ENCODE measurements at places on chromosomes 1 and 21. TPM values are rescaled to one million over a fixed set of nuclear protein-coding genes. Genes with fewer than 3 reads are reported as not detected.

The GLRX2 gene
- total RNA-seq: 25.5 TPM

The FCGR2B gene
- total RNA-seq: not detected

- DNase-seq: no peak
These were observed 685 bp upstream of the DDI2 start for GRCh38 chr1:15616373-15617172.

DNA sequence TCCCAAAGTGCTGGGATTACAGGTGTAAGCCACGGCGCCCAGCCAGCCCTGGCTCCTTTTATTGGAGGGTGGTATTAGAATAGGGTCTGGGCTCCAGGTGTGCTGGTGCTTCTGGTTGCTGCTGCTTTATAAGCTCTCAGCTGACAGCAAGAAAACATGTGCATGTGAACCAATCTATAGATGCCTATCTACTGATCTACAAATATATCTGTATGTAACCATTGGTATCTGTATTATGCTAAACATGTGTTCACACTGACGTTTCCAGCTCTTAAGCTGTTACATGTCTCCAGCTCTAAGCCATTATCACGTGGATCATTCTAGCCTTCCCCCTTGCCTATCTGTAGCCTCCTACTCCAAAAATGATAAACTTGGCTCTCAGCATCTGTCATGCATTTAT, 82.4 kb downstream of the ST6GALNAC3 start:
- DNase-seq: no peak

The LEPR gene
- 12.0 TPM for total RNA-seq

The TMEM269 gene
- total RNA-seq: not detected

- no peak for DNase-seq
These were observed 682.2 kb upstream of the ADGRL2 start for GRCh38 chr1:81118550-81118949.

DNA sequence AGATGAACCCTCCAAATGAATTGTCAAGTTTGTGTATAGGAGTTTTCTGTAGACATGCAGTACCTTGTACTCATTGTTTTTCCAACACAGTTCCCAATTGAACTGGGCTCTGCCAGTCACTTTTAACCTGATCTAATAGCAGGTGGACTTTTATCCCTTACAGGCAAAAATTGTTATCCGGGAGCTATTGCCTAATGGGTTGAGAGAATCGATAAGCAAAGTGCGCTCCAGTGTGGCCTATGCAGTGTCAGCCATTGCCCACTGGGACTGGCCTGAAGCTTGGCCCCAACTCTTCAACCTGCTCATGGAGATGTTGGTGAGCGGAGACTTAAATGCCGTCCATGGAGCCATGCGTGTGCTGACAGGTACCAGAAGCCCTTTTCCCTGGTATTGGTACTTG, 19.3 kb downstream of the IPO9 start:
- no peak for DNase-seq

GRCh38 chr1:59556802-59557548, 257.8 kb upstream of the HOOK1 start:
- no peak for DNase-seq

- DNase-seq: peak; percentile 41
These were observed 5.1 kb upstream of the LAMB3 start for GRCh38 chr1:209657140-209657879.

DNA sequence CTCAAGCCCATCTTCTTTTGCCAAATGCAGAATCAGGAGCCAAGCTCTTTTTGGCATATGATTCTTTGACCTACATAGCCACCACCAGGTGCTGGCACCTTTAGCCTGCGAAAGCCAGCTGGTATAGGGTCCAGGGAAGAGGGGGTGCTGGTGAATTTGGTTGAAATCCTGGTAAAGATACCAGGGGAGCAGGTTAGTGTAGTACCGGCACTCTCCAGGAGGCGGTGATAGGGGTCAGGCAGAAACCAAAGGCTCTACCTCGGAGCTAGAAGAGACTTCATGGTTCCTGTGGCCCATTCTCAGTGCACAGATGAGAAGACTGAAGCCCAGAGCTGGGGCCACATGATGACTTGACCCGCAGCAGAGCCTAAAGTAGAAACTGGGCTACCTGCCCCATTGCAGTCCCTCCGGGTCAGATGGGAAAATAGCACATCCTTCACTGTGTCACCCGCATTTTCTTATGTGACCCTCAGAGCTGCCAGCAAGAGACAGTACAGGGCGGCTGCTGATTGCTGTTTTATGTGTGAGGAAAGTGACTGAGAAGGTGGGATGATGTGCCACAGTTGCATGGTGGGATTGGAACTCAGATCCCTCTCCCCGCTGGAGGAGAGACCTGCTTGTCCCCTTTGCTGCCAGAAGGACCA, 36.0 kb upstream of the IL19 start:
- no peak for DNase-seq

GRCh38 chr1:161473348-161473747, 31.9 kb upstream of the FCGR2A start:
- peak; percentile 23 for DNase-seq

The ECM1 gene
- 4.8 TPM for total RNA-seq

- no peak for DNase-seq
These were observed 38.2 kb downstream of the ETS2 start for GRCh38 chr21:38843806-38844503.

DNA sequence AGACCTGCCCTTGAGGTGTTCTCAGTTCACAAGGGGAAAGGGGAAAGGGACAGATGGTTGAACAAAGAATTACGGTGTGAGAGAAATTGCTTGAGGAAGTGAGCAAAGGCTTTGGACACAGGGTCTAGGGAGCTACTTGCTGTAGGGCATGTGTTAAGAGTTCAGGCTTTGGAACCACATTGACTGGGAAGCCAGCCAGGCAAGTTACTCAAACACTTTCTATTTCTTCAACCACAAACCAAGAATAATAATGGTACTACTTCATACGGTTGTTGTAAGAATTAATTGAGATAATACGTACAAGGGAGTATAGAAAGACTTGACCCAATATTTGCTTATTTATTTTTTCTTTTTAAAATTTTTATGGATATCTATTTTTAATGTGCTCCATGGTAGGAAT, 26.6 kb downstream of the AK4 start:
- DNase-seq: peak; percentile 78

GRCh38 chr21:46385846-46386733, 62.1 kb downstream of the PCNT start:
- DNase-seq: no peak

GRCh38 chr1:110048240-110048639, 13.8 kb downstream of the STRIP1 start:
- DNase-seq: no peak

DNA sequence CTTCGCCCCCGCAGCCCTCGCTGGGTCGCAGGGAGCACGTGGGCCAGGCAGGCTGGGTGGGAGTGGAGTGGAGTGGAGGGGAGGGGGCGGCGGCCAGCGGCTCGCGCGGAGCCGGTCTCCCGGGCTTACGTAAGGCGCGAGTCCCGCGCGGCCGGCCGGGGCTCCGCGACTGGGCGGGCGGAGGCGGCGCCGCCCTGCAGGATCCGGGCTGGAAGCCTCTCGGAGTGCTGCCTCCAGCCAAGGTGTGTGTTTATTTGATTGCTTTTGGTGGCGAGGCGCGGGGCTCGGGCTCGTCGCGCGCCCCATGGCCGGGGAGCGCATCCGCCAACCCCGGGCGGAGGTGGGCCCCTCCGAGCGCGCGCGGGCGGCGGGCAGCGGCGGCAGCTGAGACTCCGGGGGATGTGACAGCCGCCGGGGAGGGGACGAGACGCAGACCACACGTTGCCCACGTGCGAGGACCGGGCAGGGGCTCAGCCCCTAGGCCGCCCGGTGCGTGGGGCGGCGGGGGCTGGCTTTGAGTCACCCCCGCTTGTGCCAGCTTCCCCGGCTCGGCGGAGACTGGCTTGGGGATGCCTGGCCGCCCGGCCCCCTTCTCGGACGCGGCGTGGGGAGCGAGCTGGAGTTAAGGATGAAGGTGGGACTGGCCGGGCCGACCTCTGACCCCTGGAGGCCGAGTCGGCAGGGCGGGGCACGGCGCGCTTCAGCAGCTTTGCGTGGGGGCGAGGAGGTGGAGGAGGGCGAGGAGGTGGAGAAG, 402 bp upstream of the AK4 start:
- peak; percentile 73 for DNase-seq
